ENCODE measurements at places on chromosomes 6 and 20. TPM values are rescaled to one million over a fixed set of nuclear protein-coding genes. Genes with fewer than 3 reads are reported as not detected.

Gene C20orf141
- total RNA-seq = not detected

Gene CST9L
- total RNA-seq = not detected

Gene SOBP
- 0.49 TPM for total RNA-seq

Gene CLVS2
- not detected for total RNA-seq

Gene TINAG
- total RNA-seq = not detected

Gene AVP
- not detected for total RNA-seq

Gene PI16
- total RNA-seq = not detected

Gene NR2E1
- total RNA-seq = not detected

Gene SLCO4A1
- 62.4 TPM for total RNA-seq

Gene C6orf52
- total RNA-seq = not detected

Gene BTNL2
- total RNA-seq = not detected

Gene DZANK1
- 3.2 TPM for total RNA-seq
